Endothelial cell (in vitro differentiated cells): ENCODE measurements at places on chromosomes 4 and X.
A peak's percentile ranks its signal among the peaks of the same experiment; 100 is the strongest.

- DNase-seq = no peak
- no peak overlapping the region for H3K4me3 ChIP-seq
- no peaks in the 10 kb centered on the region for H3K36me3 ChIP-seq
- H3K27me3 ChIP-seq = no peaks in the 10 kb centered on the region
- no peaks in the 10 kb centered on the region for H3K4me1 ChIP-seq
These were observed 65.4 kb downstream of the FGFBP1 start for GRCh38 chr4:15873117-15873516.

- H3K27me3 ChIP-seq = peaks cover 8% of the 10 kb centered on the region
- H3K4me3 ChIP-seq = no peak overlapping the region
- H3K36me3 ChIP-seq = peaks cover 5% of the 10 kb centered on the region
- H3K4me1 ChIP-seq = peaks cover 9% of the 10 kb centered on the region
These were observed 207.7 kb downstream of the MGST2 start for GRCh38 chr4:139873111-139873860.

DNA sequence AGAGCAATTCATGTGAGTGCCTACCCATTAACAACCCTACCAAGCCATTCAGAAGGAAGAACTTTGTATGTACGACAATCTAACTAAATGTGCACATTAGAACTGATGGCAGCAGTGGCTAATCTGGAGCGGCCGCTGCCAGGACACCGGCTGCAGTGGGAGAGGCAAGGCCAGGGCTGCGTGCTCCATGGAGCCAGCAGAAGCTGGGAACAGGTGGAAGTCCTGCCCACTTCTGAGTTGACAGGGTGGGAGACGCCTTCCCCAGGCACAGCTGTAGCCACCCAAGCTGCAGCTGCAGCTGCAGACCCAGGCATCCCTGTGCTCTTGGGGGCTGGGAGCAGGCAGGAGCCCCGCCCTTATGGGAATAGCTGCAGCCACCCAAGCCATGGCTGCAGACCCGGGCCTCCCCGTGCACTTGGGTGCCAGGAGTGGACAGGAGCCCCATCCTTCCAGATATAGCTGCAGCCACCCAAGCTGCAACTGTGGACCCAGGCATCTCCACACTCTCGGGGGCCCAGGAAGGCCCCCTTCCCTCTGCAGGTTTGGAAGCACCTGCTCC lies 79.1 kb upstream of the DDX60 start:
- peak overlapping the region; percentile 4 for H3K27ac ChIP-seq
- peaks cover 3% of the 10 kb centered on the region for H3K27me3 ChIP-seq
- peaks cover 40% of the 10 kb centered on the region for H3K36me3 ChIP-seq
- peak overlapping the region; percentile 56 for H3K4me3 ChIP-seq
- DNase-seq = no peak

DNA sequence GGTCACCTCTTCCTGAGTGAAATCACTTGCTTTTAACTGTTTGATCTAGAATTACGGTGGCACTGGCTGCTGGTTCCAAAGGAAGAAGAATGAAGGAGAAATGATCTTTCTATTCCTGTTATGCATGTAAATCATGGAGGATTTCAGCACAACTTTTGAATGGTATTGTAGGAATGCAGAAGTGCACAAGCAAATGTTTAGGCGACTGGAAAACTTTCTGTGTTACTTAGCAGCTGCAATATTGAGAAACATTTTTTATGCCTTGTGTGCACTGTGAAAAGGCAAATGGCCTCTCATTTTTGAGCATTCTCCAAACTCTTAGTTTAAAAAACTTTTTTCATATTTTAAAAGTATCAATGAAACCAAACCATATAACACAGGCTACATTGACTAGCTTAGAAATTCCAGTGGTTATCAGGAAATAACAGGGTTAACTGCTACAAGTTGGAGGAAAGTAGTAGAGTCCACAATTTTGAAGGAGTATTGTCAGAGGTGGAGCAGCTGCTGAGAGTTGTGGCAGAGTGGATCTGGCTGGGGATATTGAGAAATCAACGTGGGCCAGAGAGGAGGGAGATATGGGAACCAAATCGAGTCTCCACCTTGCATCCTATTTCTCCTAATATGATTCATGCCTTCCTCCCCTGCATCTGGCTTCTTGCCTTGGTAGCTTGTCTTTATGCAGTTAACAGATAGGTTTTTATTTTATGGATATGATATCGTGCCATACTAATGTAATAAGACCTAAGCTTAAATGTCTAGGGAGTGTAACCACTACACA lies 32.0 kb upstream of the FHL1 start:
- DNase-seq = no peak
- no peaks in the 10 kb centered on the region for H3K36me3 ChIP-seq
- no peaks in the 10 kb centered on the region for H3K27me3 ChIP-seq
- no peaks in the 10 kb centered on the region for H3K4me1 ChIP-seq
- H3K27ac ChIP-seq = no peak overlapping the region
- H3K4me3 ChIP-seq = no peak overlapping the region

DNA sequence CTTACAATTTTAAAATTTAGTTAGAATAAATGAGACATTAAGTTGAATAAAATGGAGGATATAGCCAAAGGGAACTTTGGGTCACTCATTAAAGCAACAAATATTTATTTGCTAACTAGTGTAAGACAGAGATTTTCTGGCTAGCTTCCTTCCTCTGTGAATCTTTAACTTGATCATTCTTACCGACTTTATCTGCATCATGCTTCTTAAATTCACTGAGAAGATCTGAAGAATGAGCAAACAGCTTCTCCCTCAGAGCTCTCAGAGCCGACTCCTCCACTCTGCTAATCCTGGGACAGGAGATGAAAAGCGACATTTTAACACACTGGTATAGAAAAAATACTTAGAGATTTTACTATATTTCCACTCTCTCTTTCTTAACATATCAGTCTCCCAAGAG lies 35.1 kb downstream of the PPEF2 start:
- peaks cover 5% of the 10 kb centered on the region for H3K27me3 ChIP-seq
- H3K36me3 ChIP-seq = no peaks in the 10 kb centered on the region
- no peak for DNase-seq

GRCh38 chr4:180150818-180151217 lies 2092.4 kb upstream of the TENM3 start:
- no peak overlapping the region for H3K4me3 ChIP-seq
- H3K36me3 ChIP-seq = no peaks in the 10 kb centered on the region
- no peak for DNase-seq
- H3K27ac ChIP-seq = no peak overlapping the region
- no peaks in the 10 kb centered on the region for H3K27me3 ChIP-seq

DNA sequence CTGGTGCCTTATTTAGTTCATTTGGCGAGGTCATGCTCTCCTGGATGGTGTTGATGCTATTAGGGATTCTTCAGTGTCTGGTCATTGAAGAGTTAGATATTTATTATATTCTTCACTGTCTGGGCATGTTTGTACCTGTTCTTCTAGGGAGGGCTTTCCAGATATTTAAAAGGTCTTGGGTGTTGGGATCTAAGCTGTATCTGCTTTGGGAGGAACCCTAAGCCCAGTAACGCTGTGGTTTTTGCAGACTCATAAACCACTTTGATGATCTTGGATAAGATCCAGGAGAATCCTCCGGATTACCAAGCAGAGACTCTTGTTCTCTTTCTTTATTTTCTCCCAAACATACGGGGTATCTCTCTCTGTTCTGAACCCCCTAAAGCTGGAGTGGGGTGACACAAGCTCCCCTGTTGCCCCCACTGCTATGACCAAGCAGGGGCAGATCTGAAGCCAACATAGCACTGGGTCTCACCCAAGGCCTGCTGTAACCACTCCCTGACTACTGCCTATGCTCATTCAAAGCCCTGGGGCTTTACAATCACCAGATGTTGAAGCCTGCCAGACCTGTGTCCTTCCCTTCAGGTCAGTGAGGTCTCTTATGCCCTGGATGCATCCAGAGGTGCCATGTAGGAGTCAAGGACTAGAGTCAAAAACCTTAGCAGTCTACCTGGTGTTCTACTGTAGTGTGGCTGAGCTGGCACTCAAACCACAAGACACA lies 187.6 kb downstream of the GUCY2F start:
- H3K4me3 ChIP-seq = no peak overlapping the region
- H3K36me3 ChIP-seq = no peaks in the 10 kb centered on the region
- no peak for DNase-seq
- no peaks in the 10 kb centered on the region for H3K27me3 ChIP-seq
- H3K4me1 ChIP-seq = peaks cover 2% of the 10 kb centered on the region
- H3K27ac ChIP-seq = no peak overlapping the region

DNA sequence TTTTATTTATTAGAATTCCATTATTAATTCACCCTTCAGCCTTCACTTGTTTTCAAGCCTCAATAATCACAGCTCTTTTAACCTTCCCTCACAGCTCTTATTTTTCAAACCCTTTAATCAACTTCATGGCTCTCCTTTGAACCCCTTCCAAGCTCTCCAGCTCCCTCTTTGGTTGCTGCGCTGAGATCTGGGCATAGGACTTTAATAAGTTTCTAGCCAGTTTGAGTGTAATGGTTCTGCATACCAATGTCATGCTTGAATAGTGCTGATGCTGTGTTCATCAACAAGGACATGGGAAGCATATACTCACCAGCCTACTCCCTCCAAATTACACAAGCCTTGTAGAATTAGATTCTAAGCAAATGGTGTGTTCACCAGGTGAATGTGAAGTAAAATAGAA lies 3.5 kb upstream of the RNF212 start:
- no peak overlapping the region for H3K4me3 ChIP-seq
- no peaks in the 10 kb centered on the region for H3K4me1 ChIP-seq
- H3K27me3 ChIP-seq = peaks cover 2% of the 10 kb centered on the region
- no peak for DNase-seq

- DNase-seq = no peak
- H3K36me3 ChIP-seq = no peaks in the 10 kb centered on the region
- peaks cover 3% of the 10 kb centered on the region for H3K4me1 ChIP-seq
- no peak overlapping the region for H3K27ac ChIP-seq
These were observed 76.0 kb downstream of the NAT8L start for GRCh38 chr4:2135083-2135482.

DNA sequence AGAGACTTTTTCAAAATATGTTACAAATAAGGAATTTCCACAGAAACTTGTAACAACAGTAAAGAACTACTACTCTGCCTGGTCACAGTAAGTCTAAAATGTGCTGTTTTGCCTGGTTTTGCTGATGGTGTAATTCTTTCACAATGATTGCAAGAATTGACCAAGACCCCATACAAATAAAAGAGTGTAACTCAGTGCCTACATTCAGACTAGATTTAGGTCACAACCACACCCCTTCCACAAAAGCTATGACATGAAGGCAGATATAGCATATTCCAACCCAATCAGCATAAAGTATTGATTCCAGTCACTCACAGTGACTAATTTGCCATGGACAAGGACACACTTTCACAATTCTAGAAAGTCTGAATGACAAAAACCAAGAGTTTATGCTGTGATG lies 53.7 kb upstream of the TMPRSS11F start:
- H3K27me3 ChIP-seq = no peaks in the 10 kb centered on the region
- no peaks in the 10 kb centered on the region for H3K36me3 ChIP-seq
- no peak overlapping the region for H3K27ac ChIP-seq
- no peaks in the 10 kb centered on the region for H3K4me1 ChIP-seq
- no peak for DNase-seq

- H3K27ac ChIP-seq = no peak overlapping the region
- no peak overlapping the region for H3K4me3 ChIP-seq
- peaks cover 12% of the 10 kb centered on the region for H3K4me1 ChIP-seq
- no peaks in the 10 kb centered on the region for H3K36me3 ChIP-seq
- H3K27me3 ChIP-seq = peaks cover 12% of the 10 kb centered on the region
- DNase-seq = no peak
These were observed 21.6 kb downstream of the C4orf50 start for GRCh38 chr4:5996641-5997040.

- H3K4me1 ChIP-seq = no peaks in the 10 kb centered on the region
- no peak overlapping the region for H3K27ac ChIP-seq
- no peaks in the 10 kb centered on the region for H3K27me3 ChIP-seq
- H3K4me3 ChIP-seq = no peak overlapping the region
- H3K36me3 ChIP-seq = no peaks in the 10 kb centered on the region
These were observed 213.4 kb upstream of the RASGEF1B start for GRCh38 chr4:81685104-81685503.

GRCh38 chr4:7960017-7960789 lies 20.5 kb upstream of the AFAP1 start:
- no peaks in the 10 kb centered on the region for H3K36me3 ChIP-seq
- DNase-seq = no peak
- H3K27ac ChIP-seq = no peak overlapping the region
- H3K27me3 ChIP-seq = peaks cover 3% of the 10 kb centered on the region
- H3K4me3 ChIP-seq = no peak overlapping the region

DNA sequence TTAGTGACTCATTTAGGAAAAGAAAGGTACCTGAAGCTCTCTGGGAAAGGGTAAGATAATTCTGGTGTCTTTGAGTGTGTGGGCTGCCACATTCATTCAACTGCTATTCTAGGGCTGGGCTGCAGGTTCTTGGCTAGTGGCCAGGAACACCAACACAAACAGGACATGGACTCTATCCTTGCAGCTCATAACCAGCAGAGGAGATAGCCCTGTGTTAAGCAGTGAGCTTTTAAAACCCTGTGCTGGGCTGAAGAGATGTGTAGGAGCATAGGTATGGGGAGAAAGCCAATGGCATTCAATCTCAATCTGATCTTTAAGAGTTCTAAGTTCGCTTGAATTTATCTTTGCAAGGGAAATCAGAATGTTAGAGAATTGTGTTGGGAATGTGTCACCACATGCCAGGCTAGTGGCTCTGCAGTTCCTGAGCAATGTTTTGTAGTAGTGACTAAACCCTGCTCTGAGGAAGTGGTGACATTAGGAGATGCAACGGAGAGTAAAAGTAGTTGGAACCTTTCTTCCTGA lies 39.2 kb downstream of the SGMS2 start:
- no peak overlapping the region for H3K27ac ChIP-seq
- no peaks in the 10 kb centered on the region for H3K27me3 ChIP-seq
- H3K4me1 ChIP-seq = peaks cover 3% of the 10 kb centered on the region
- H3K36me3 ChIP-seq = no peaks in the 10 kb centered on the region

- H3K36me3 ChIP-seq = no peaks in the 10 kb centered on the region
- no peak overlapping the region for H3K27ac ChIP-seq
- H3K4me1 ChIP-seq = peaks cover 9% of the 10 kb centered on the region
- no peak overlapping the region for H3K4me3 ChIP-seq
These were observed 149.5 kb upstream of the SH3RF1 start for GRCh38 chr4:169420291-169420690.

- H3K27ac ChIP-seq = no peak overlapping the region
- H3K4me1 ChIP-seq = peaks cover 3% of the 10 kb centered on the region
- H3K36me3 ChIP-seq = no peaks in the 10 kb centered on the region
- no peaks in the 10 kb centered on the region for H3K27me3 ChIP-seq
- no peak overlapping the region for H3K4me3 ChIP-seq
These were observed 133.3 kb upstream of the ZIC3 start for GRCh38 chrX:137432609-137433008.

DNA sequence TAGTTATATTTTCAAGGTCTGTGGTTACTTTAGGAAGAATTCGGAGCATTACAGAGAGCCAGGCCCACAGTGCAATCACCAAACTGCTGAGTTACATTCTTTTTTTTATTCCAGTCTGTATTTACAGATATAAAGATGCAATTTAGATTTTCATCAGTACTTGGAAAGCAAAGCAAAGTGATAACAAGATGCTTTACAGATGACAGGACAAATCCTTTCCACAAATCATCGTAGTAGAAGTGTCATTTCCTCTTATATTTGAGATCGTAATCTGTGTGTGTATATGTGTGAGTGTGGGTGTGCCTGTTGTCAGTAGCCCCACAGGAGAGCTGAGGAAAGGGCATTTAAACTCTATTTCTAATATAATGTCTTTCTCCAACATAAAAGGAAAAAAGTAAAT lies 1893.7 kb downstream of the STIM2 start:
- H3K36me3 ChIP-seq = no peaks in the 10 kb centered on the region
- no peak overlapping the region for H3K4me3 ChIP-seq
- no peaks in the 10 kb centered on the region for H3K27me3 ChIP-seq
- H3K4me1 ChIP-seq = peaks cover 3% of the 10 kb centered on the region
- DNase-seq = no peak
- H3K27ac ChIP-seq = no peak overlapping the region

GRCh38 chr4:128322986-128323385 lies 35.4 kb upstream of the PGRMC2 start:
- H3K36me3 ChIP-seq = peaks cover 3% of the 10 kb centered on the region
- no peak overlapping the region for H3K4me3 ChIP-seq
- no peak for DNase-seq
- H3K27ac ChIP-seq = no peak overlapping the region
- H3K4me1 ChIP-seq = peaks cover under 1% of the 10 kb centered on the region
- no peaks in the 10 kb centered on the region for H3K27me3 ChIP-seq
